ENCODE measurements at places on chromosomes 6 and 20.

- no peak for DNase-seq
These were observed 1310.5 kb upstream of the CITED2 start for GRCh38 chr6:140684776-140685550.

GRCh38 chr20:22866812-22867341, 168.2 kb upstream of the SSTR4 start:
- no peak for DNase-seq

DNA sequence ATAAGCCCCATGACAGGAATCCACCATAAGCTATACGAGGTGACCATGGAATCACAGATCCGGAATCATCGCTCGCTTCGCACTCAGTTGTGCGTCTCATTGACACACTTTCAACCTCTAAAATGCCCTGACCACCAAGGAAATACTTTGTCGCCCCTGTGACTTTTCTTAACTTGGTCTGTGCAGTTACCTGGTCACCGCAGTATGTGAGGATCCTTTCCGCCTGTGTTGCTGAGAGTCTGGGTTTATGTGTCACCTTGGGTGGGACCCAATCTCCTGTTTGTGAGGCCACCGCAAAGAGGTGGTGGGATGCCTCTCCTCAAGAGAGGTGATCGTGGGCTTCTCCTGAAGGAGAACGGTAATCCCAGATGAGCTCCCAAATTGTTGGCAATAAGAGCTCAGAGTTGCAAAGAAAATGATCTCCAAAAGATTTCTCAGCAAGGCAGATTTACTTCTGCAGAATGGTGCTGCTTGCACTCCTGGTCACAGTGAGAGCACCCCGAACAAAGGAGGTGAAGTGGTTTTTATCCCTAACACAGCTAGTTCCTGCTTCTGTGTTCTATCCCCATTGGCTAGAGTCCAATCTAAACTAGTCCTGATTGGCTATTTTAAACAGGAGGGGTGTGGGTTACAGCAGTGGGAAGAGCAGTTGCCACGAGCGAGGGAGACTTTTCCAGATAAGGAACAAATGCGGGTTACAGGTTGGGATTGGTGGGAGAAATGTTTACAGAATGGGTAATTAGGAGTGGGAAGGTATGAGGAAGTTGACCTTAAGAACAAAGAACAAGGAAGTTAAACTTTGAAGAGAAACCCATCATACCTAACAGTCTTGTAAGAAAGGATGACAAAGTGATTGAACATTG, 9.1 kb upstream of the ZNFX1 start:
- DNase-seq, result no peak

GRCh38 chr6:157513619-157514485, 132.9 kb downstream of the ZDHHC14 start:
- DNase-seq, result no peak

- no peak for DNase-seq
These were observed 132.1 kb downstream of the SAMD5 start for GRCh38 chr6:147640606-147641005.

DNA sequence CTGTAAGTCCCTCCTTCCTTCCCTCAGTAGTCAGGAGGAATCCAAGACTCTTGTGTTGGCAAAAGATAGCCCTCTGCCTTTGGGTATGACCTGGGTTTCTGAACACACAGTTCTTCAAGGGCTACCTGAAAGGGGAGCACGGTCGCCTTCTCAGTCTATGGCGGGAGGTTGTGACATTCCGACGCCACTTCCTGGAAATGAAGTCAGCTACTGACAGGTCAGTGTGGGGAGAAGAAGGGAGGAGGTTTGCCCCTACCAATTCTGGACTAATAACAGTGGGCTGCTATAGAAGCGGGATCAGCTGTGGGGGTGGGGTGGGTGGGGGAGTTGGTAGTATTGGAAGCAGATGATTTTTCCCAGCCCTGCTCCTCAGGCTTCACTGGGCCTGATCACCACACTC, 11.5 kb downstream of the CEP250 start:
- DNase-seq, result no peak

DNA sequence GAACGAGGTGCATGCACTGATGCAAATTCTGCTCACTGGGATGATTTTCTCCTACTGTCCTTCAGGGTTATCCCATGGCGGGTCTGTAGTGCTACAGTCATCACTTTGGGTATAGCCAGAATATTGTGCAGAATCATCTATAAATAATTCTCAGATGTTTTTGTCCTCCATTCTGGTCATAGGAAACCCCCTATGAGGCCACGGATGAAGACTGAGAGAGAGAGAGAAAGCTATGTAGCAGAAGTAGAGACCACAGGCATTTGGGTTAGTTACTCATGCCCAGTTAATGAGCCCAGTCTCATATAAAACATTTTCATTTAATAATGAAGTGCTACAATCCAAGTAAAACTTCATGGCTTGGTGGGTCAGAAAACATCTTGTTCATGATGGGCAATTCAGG, 145.1 kb upstream of the PLN start:
- DNase-seq, result no peak

DNA sequence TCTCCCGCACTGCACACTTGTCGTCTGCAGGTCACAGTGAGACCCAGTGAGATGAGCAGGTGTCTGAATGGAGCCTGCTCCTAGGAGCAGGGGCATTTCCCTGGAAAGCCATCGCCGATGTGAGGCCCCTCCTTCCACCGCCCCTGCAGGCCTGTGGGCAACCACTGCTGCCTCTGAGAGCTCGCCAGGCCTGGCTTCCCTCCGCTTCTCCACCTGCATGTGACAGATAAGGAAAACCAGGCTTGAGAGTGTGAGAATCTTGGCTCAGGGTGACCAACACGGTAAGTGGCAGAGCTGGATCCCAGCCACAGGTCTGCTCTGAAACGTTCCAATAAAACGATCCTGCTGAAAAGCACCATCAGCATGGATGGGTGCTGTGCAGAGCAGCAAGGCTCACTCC, 332.8 kb downstream of the CDH4 start:
- no peak for DNase-seq

DNA sequence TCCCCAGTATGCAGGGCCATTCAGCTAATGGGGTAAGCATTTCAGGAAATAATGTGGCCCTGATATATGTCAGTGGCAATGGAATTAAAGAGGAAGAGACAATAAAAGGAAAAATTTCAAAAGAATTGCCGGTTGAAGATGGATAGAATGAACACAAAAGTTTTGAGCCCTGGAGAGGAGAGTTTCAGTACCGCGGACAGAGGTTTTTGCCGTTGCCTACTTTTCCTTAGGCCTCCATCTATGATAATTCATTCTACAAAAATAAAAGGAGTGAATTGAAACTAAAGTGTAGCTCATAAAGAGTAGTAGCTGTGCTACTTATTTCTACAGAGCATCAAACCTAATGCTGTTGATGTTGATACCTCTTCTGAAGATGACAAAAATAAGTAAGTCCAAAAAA, 140.7 kb downstream of the RNASET2 start:
- DNase-seq, result no peak

DNA sequence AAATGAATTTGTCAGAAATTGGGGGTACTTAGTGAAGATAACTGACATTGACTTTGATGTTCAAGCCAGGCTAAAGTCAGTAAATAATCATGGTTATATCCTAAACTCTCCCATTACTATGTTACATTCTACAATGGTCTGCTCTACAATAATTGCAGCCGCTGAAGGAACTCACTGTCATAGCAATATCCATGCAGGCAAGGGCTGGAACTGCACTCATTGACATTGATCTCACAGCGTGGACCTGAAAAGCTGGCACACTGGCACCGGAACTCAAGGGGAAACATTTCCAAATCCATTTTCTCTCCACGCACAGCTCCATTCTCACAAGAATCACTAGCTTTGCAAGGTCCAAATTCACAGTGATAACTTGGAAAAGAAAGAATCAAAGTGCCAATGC, 702.7 kb downstream of the EYS start:
- DNase-seq, result no peak

- no peak for DNase-seq
These were observed 19.8 kb downstream of the CCNC start for GRCh38 chr6:99548706-99549105.

DNA sequence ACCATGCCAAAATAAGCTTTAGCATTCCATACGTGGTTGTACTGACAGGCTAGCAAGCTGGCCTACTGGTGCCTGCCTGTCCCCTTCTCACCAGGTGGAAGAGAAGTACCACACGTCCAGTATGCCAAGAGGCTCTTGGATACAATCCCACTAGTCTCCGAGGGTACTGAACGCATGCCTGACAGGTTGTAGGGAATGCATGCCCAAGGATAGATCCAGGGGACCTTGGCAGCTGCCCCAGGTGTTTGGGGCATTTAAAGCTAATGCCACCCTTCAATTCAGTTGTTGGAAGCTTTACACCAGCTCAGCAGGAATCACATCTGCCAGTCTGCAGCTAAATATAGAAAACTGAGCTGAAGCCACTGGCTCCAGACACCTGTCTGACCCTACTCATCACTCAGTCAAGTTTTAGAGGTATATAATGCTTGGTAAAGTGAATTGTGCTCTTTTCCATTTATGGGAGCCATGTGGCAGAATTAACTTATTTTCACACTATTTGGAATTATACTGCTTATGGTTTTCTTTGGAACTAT, 4.9 kb downstream of the TUBB2B start:
- DNase-seq, result no peak

GRCh38 chr6:65700561-65700960, 6.5 kb downstream of the EYS start:
- DNase-seq, result no peak

- no peak for DNase-seq
These were observed 7.7 kb downstream of the TNFRSF21 start for GRCh38 chr6:47302043-47302442.

- DNase-seq, result no peak
These were observed 4.7 kb downstream of the CITED2 start for GRCh38 chr6:139369568-139370282.

DNA sequence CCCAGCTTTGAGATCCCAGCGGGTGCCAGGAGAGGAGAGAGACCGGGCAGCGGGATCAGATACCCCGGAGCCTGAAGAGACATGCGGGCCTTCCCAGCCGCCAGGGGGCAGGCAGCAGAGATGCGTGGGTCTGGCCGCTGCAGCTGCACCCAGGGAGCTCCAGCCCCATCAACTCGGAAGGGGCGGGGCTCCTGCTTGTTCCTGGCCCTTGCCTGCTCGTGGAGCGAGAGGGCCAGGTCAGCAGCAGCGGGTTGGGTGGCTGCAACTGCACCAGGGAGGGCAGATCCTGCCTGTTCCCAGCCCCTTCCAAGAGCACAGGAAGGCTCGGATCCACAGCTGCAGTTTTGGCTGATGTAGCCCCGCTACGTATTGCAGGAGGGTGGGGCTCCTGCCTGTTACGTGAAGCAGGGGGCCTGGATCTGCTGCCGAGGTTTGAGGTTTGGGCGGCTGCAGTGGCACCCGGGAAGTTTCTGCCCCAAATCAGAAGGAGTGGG, 532.8 kb downstream of the RFPL4B start:
- DNase-seq, result no peak

- DNase-seq, result no peak
These were observed 23.9 kb downstream of the THBS2 start for GRCh38 chr6:169229615-169230321.

DNA sequence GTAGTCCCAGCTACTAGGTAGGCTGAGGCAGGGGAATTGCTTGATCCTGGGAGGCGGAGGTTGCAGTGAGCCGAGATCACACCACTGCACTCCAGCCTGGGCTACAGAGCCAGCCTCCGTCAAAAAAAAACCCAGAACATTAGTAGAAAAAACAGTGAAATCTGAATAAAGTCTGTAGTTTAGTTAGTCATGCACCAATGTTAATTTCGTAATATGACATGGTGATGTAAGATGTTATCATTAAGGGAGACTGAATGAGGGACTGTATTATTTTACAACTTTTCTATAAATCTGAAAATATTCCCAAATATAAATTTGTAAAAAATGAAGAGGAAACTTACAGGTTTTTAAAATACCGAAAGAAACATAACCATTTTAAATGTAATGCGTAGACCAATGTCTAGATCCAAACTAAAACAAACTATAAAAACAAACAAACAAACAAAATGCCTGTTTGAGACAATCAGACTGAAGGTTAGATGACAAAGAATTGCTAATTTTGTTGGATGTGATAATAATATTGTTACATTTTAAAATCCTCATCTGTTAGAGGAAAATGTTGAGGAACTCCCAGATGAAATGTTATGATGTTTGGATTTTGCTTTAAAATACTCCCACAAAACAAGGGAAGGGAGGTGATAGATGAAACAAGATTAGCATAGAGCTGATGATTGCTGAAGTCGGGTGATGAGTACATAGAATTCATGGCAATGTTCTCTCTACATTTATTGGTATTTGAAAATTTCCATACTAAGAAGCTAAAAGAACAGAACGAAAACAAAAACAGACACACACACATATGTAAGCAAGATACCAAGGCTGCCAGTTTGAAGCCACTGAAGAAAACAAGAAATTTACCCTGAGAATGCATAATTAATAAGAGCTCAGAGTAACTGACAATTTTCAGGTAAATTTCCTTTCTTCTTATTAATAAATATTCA, 1.8 kb downstream of the GSTA4 start:
- no peak for DNase-seq

- DNase-seq, result peak; percentile 65
These were observed at the start of gene SRXN1 for GRCh38 chr20:653110-653589. Gene SRXN1 (minus strand): TSS chr20:653200. CDS start chr20:653185, 15 bp downstream.

GRCh38 chr20:6702144-6702543, 65.3 kb upstream of the BMP2 start:
- DNase-seq, result no peak

- no peak for DNase-seq
These were observed 333.5 kb downstream of the NRN1 start for GRCh38 chr6:5673019-5673790.

- DNase-seq, result no peak
These were observed 671.9 kb downstream of the KHDRBS2 start for GRCh38 chr6:61614119-61614518.

GRCh38 chr20:59585714-59586409, 18.5 kb upstream of the PHACTR3 start:
- DNase-seq, result no peak

DNA sequence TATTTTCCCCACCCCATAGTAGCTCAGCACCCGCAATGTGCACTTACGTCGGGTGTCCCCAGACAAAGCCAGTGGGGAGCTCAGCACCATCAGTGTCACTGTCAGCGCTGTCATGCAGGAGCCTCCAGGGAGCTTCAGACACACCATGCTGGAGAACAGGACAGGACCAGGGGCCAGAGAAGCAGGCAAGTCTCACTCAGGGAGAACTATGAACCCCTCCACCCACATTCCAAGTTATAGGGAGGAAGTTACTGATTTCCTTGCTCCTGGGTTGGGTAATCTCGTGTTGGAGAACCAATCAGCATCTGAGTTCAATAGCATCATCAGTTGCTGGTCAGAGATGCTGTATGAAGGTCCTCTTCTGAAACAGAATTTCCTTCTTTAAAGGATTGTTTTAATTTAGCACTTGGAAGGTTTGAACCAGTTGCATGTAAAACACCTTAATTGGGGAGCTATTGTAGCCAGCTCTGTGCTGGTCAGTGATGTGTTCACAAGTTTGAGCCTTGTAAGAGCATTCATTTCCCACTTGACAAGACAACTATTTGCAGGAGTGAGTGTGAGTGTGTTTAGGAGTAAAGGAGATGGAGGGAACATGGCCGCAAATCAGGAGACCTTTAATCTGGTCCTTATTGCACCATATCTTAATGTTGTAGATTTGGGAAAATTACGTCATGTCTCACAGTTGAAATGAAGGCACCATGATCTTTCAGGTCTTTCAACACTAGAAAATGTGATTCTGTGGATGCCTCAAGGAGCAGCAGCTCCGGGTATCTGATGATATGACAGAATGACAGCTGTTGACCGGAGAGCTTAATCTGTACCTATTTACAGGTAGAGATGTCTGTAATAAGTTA, at the start of gene HLA-DRB1:
TSS of gene HLA-DRB1 (minus strand) at position 253 of the 854 bp plus-strand sequence. CDS start at position 147, 106 bp downstream.
- no peak for DNase-seq
